Activated T-helper 2 cell treated with anti-CD3 and anti-CD28 coated beads, Interferon-gamma antibody, Interleukin-2, Interleukin-4, amounts not matched to agents 10 μg/mL and 5 μg/mL and 100 μg/mL, durations not matched to agents 14 hours and 24 hours and 36 hours (primary cell): ENCODE measurements at places on chromosomes 2 and 18. TPM values are rescaled to one million over a fixed set of nuclear protein-coding genes. Genes with fewer than 3 reads are reported as not detected.
A peak's percentile ranks its signal among the peaks of the same experiment; 100 is the strongest.

GRCh38 chr18:26457611-26458353, 90.6 kb downstream of the KCTD1 start:
- peaks cover 18% of the 10 kb centered on the region for H3K4me1 ChIP-seq
- no peak overlapping the region for H3K27ac ChIP-seq
- H3K27me3 ChIP-seq: no peaks in the 10 kb centered on the region
- H3K36me3 ChIP-seq: no peaks in the 10 kb centered on the region

GRCh38 chr2:217808326-217808725, 194.5 kb downstream of the TNS1 start:
- no peak for DNase-seq
- H3K4me1 ChIP-seq: no peaks in the 10 kb centered on the region
- H3K27ac ChIP-seq: no peak overlapping the region
- H3K4me3 ChIP-seq: no peak overlapping the region

DNA sequence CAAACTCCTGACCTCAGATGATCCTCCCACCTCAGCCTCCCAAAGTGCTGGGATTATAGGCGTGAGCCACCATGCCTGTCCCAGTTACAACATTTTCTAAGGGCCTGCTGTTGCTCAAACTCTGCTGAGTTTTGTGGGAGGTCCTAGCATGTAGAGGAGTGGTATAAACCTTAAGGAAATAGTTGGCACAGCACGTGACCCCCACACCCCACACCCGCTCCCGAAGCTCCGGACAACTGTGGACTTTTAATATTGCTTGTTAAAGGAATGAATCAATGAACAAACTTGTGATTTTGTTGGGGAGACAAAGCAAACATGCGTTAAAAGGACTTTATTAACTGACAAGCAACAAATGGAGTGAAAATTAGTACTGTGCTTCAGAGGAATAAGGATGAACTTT, 137.8 kb upstream of the GATA6 start:
- no peaks in the 10 kb centered on the region for H3K27me3 ChIP-seq
- no peak overlapping the region for H3K4me3 ChIP-seq
- no peak overlapping the region for H3K27ac ChIP-seq
- no peaks in the 10 kb centered on the region for H3K36me3 ChIP-seq

DNA sequence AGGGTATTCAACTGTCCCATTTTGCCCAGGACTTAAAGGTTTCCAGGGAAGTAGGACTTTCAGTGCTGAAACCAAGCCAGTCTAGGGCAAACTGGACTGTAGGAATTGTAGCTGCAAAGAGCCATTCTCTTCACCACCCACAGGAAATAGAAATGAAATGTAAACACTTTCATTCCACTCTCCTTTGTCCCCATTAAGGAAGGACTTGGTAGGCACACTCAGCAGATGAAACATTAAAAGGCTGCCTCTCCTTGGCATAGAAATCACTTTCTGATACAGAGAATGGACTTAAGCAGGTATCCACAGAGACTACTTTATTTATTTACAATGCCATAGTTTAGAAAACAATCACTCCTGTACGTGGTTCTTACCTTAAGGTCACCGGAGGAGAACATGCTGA, 102.9 kb upstream of the CCDC195 start:
- DNase-seq: no peak
- no peak overlapping the region for H3K27ac ChIP-seq
- peaks cover 14% of the 10 kb centered on the region for H3K4me1 ChIP-seq
- H3K4me3 ChIP-seq: no peak overlapping the region
- H3K36me3 ChIP-seq: peaks cover 79% of the 10 kb centered on the region
- H3K27me3 ChIP-seq: no peaks in the 10 kb centered on the region

- H3K27me3 ChIP-seq: peaks cover 13% of the 10 kb centered on the region
- no peaks in the 10 kb centered on the region for H3K36me3 ChIP-seq
- no peak for DNase-seq
Measured at GRCh38 chr18:32160547-32160946, 29.3 kb upstream of the MEP1B start.

DNA sequence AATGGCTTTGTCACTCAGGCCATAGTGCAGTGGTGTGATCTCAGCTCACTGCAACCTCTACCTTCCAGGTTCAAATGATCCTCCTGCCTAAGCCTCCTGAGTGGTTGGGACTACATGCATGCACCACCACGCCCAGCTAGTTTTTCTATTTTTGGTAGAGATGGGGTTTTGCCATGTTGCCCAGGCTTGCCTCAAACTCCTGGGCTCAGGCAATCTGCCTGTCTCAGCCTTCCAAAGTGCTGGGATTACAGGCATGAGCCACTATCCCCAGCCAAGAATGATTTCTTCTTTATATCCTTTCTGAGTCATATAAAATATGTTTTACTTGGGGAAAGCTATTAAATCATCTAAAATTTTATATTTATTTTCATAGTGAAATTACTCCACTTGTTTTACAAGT, 61.3 kb downstream of the CYBRD1 start:
- H3K36me3 ChIP-seq: no peaks in the 10 kb centered on the region
- no peak overlapping the region for H3K4me3 ChIP-seq
- no peak for DNase-seq
- H3K27ac ChIP-seq: no peak overlapping the region
- H3K4me1 ChIP-seq: no peaks in the 10 kb centered on the region

GRCh38 chr2:106997204-106997603, 111.2 kb upstream of the ST6GAL2 start:
- H3K27me3 ChIP-seq: no peaks in the 10 kb centered on the region
- no peak overlapping the region for H3K4me3 ChIP-seq
- no peak for DNase-seq

GRCh38 chr18:57107140-57107832, 39.6 kb upstream of the BOD1L2 start:
- H3K4me3 ChIP-seq: no peak overlapping the region
- H3K27me3 ChIP-seq: peaks cover 2% of the 10 kb centered on the region
- DNase-seq: no peak
- H3K4me1 ChIP-seq: peaks cover 4% of the 10 kb centered on the region

- no peak within 1 kb of the TSS for H3K27ac ChIP-seq
- H3K27me3 ChIP-seq: no peaks in the 10 kb centered on the region
- H3K4me3 ChIP-seq: no peak within 1 kb of the TSS
Measured at GRCh38 chr2:114442510-114442909, at the start of gene DPP10. DPP10 (plus strand) TSS chr2:114442641.

GRCh38 chr2:101829429-101829828, 131.9 kb downstream of the MAP4K4 start:
- peaks cover 55% of the 10 kb centered on the region for H3K4me1 ChIP-seq
- H3K4me3 ChIP-seq: no peak overlapping the region
- DNase-seq: no peak
- no peak overlapping the region for H3K27ac ChIP-seq
- H3K27me3 ChIP-seq: no peaks in the 10 kb centered on the region

DNA sequence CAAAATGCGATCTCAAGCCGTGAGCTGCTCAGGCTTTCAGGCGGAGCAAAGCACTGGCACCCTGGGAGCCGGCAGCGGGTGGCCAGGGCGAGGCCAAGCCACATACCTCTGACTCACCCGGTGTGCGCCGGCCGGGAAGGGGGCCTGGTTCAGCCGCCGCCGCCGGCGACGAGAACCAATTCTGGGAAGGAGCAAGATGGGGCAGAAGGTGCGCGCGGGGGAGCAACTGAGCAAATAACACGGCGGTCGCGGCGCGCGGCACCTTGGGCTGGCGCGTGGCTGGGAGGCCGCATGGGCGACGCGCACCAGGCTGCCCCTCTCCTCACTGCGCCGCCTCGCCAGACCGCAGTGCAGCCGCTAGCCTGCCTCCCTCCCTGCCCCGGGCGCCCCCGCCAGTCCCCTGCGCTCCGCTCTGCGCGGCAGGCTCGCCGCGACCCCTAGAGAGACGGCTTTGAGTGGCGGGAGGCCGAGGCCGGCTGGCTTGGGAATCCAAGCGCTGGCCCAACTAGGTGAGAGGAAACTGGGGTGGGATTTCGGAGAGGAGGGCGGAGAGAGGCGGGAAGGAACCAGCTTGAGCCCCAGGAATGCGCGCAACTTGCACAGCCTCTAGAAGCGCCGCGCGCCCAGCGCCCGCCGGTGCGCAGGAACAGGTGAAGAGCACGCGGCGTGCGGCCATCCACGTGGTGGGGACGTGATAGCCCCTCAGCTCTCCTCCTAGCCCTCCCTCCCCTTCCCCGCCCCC, 3.2 kb downstream of the NRP2 start:
- peaks cover 42% of the 10 kb centered on the region for H3K27me3 ChIP-seq
- peak overlapping the region; percentile 87 for H3K4me3 ChIP-seq
- peaks cover 33% of the 10 kb centered on the region for H3K36me3 ChIP-seq
- H3K4me1 ChIP-seq: peaks cover 27% of the 10 kb centered on the region

GRCh38 chr2:156589381-156590079, 153.4 kb downstream of the GPD2 start:
- no peaks in the 10 kb centered on the region for H3K27me3 ChIP-seq
- H3K36me3 ChIP-seq: peaks cover 5% of the 10 kb centered on the region
- peaks cover 11% of the 10 kb centered on the region for H3K4me1 ChIP-seq
- H3K4me3 ChIP-seq: no peak overlapping the region
- no peak for DNase-seq

DNA sequence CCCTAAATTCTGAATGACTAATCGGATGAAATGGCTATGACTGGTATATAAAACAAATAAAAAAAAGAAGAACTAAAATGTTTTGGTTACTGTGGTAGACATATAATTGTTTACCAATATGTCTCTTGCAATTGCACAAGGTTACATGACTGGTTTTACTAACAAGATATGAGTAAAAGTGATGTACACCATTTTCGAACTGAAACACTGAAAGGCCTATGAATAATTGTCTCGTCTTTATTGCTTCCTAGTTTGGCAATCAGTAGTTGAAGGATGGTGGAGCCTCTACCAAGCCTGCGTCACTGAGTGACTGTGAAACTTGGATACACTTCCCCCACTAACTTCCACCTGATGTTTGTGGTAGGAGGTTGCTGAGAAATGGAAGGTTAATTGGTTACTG, 16.5 kb downstream of the CDH19 start:
- no peak overlapping the region for H3K4me3 ChIP-seq
- DNase-seq: no peak
- H3K27ac ChIP-seq: no peak overlapping the region
- no peaks in the 10 kb centered on the region for H3K27me3 ChIP-seq

DNA sequence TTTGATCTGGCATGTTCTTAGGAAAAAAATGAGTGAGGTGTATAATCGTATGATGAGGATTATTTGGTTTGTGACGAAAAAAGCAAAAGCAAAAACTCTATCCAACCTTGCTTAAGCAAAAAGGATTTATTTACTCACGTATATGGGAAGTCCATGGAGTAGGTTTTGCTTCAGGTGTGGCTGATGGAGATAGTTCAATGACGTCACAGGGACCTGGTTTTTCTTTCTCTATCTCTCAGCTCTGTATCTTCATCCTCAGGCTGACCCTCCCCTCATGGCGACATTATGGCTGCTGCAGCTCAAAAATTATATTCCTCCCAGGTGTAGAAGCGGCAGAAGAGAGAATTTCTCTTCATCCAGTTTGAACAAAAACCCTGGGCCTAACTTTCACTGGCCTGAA, 8.9 kb downstream of the TMSB10 start:
- no peak for DNase-seq
- H3K27ac ChIP-seq: no peak overlapping the region
- H3K27me3 ChIP-seq: no peaks in the 10 kb centered on the region
- H3K4me1 ChIP-seq: peaks cover 30% of the 10 kb centered on the region
- H3K4me3 ChIP-seq: no peak overlapping the region

DNA sequence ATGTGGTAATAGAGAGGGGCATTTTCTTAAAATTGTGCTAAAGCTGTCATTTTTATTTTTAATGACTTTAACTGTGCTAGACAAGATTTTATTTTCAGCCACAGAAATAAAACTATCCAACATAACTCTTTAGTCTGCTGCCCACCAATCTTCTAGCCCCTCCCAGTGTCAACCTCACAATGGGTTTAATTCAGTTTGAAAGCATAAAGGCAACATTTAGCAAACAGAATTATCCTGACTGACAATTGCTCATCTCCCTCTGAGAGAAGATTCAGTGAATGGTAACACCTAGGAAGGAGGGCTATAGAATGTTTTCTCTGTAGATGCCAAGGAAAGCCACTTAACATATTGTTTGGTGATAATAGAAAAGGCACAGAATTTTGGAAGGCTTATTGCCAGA, 5.2 kb downstream of the ERMN start:
- peaks cover 28% of the 10 kb centered on the region for H3K36me3 ChIP-seq
- no peak for DNase-seq
- no peaks in the 10 kb centered on the region for H3K27me3 ChIP-seq
- no peak overlapping the region for H3K27ac ChIP-seq
- H3K4me1 ChIP-seq: peaks cover 9% of the 10 kb centered on the region
- H3K4me3 ChIP-seq: no peak overlapping the region

GRCh38 chr18:27769152-27769551, 407.8 kb downstream of the CDH2 start:
- no peaks in the 10 kb centered on the region for H3K36me3 ChIP-seq
- H3K27ac ChIP-seq: no peak overlapping the region
- DNase-seq: no peak
- H3K4me3 ChIP-seq: no peak overlapping the region
- no peaks in the 10 kb centered on the region for H3K27me3 ChIP-seq

DNA sequence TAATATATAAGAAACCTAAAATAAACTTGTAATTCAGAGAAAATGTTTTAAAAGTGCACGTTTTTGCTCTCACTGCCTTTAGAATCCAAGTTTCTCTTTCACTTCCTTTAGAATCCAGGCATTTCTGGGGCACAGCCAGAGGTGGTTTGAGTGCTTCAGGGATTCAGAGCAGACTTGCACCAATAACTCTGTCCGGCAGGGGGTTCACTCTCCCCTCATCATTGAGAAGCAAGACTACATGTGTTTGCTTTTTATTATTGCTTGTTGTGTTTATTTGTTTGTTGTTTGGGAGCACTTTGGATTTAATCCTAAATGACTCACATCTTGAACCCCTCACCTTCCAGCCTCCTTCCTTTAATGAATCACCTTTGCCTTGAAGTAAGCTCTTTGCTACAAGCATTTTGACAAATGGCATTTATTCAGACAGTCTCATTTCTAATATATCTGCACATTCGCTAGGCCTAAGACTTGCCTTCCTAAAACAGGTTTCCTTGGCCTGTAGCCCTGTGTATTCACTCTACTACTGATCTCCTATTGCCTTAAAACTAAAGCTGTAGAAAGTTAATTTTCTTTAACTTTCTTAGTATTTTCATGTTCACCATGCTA, 233.5 kb upstream of the ATP5MC3 start:
- no peaks in the 10 kb centered on the region for H3K4me1 ChIP-seq
- DNase-seq: no peak
- H3K27ac ChIP-seq: no peak overlapping the region
- no peak overlapping the region for H3K4me3 ChIP-seq
- peaks cover 4% of the 10 kb centered on the region for H3K27me3 ChIP-seq

DNA sequence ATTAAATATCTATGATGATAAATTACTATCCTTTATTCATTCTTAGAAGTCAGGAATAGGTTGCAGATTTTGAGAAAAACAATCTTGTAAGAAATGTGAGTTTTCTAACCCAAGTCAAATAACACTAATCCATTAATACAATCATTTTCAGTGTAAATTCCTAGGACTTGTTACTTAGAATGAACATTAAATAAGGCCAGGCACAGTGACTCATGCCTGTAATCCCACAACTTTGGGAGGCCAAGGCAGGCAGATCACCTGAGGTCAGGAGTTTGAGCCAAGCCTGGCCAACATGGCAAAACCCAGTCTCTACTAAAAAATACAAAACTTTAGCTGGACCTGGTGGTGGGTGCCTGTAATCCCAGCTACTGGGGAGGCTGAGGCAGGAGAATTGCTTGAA, 45.8 kb upstream of the CDKL4 start:
- H3K36me3 ChIP-seq: peaks cover 18% of the 10 kb centered on the region
- no peak for DNase-seq
- H3K27ac ChIP-seq: no peak overlapping the region
- no peak overlapping the region for H3K4me3 ChIP-seq
- H3K27me3 ChIP-seq: no peaks in the 10 kb centered on the region
- H3K4me1 ChIP-seq: peaks cover 1% of the 10 kb centered on the region

TMEM185B gene
- total RNA-seq: 38.7 and 39.3 TPM in 2 replicates

AMER3 gene
- total RNA-seq: not detected in 2 replicates

CD8A gene
- total RNA-seq: 1.8 and 2.8 TPM in 2 replicates

SKA1 gene
- total RNA-seq: 23.5 and 23.6 TPM in 2 replicates

DSEL gene
- 0.05 TPM in 1 of 2 replicates, not detected in the other for total RNA-seq

FABP1 gene
- not detected in 2 replicates for total RNA-seq

TUBA3D gene
- not detected in 2 replicates for total RNA-seq
